ENCODE measurements at places on chromosomes 6 and 20.

DNA sequence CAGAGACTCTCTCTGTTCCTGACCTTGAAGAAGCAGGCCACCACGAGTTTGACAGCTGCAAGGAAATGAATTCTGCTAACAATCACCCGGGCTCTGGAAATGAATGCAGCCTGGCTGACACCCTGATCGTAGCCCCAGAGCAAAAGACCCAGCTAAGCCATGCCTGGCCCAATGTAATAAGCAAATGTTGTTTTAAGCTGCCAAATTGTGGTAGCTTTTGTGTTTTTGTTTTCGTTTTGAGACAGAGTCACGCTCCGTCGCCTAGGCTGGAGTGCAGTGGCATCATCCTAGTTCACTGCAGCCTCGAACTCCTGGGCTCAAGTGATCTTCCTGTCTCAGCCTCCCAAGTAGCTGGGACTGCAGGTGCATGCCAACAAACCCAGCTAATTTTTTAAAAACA is 3.3 kb upstream of the OXT start:
- DNase-seq = no peak

- DNase-seq = no peak
These were observed 18.7 kb downstream of the ZNF391 start for GRCh38 chr6:27407153-27407814.

DNA sequence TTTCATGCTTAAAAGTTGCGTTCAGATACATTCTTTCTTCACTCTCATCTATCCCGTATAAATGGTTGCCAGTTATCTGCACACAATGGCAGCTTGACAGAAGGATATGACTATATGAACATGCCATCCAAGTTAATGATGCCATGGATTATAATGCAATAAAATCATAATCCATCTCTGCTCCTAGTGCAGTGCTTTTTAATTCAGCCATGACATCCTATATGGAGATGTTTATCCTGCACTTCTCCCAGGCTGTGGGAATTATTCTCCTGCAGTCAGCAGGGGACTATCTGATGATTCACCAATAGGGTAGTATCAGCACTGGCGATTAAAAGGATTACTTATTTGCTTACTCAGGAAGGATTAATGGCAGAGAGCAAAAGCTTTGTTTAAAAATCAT is 273.8 kb downstream of the SAMD5 start:
- DNase-seq = no peak

DNA sequence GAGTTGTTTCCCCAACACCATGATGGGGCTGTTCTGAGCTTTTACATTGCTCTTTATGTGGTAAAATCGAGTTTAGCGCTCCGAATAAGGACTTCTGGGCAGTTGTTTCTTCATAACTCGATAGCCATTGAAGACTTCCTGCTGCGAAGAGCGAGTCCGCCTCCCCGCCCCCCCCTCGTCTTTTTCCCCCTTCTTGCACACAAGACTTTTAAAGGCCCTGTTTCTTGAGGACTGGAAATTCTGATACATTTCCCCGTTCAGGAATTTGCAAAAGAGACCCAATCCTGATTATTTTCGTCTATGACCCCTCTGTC is 1.5 kb upstream of the CITED2 start:
- peak; percentile 49 for DNase-seq

All from left ventricle myocardium superior (tissue), 1 donor.